ENCODE measurements at places on chromosomes 7 and 10.

DNA sequence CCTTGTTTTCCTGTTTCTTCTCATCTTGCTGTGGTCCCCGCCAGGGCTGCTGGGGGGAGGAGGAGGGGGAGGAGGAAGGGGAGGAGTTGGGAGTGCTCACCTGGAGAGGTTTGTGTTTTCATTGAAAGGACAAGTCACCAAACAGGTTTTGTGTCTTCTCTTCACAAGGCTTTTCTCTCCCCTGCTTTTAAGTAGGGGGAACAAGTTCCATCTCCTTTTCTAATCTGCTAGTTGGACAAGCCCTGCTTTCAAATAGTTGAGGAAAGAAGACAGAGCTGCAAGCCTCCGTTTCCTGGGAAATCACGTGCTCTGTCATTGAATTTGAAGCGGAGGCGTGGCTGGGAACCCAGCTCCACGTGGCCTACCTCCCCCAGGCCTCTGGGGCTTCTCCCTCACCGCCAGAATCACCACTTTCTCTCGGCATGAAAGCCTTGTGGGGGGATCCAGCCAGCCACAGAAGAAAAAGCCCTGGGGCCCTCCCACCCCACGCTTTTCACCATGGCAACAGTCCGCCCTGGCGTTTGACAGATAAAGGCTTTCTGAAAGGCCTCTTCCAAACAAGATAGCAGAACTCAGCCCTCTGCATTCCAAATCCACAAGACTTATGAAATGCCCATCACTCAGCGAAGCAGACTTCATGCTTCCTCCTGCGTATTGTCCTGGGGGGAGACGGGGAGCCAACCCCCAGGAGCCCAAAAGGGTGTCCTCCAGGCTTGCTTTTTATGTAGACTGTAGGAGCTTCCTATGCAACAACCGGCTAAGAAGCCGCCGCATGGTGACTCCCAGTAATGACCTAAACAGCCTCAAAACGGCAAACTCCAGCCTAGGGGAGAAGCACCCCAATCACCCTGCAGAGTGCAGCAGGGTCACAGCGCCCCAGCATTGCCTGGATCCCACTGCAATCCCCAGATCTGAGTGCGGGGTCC is 51.7 kb downstream of the PROSER2 start:
- no peaks in the 10 kb centered on the region for H3K27me3 ChIP-seq
- no peaks in the 10 kb centered on the region for H3K36me3 ChIP-seq
- no peak overlapping the region for H3K4me3 ChIP-seq
- peak; percentile 86 for DNase-seq
- peaks cover 50% of the 10 kb centered on the region for H3K4me1 ChIP-seq

DNA sequence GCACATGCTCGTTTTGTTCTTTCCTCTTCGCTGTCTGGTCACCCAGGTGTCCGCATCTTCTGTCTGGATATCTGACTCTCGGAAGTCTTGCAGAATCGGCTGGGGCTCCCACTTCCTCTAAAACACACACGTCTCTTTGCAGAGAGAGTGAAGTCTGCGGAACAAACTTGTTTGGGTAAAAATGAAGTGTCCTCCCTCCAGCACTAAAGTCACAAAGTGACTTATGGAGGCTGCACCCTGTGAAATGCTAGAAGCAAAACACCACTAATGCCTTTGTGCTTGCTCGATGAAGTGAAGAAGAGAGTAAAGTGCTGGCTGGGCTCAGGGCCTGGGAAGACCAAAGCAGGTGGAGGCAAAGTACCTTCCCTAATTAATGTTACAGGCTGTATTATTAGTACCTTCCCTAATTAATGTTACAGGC is 71.4 kb downstream of the FGFR2 start:
- peaks cover 68% of the 10 kb centered on the region for H3K4me1 ChIP-seq
- H3K36me3 ChIP-seq = no peaks in the 10 kb centered on the region
- no peaks in the 10 kb centered on the region for H3K27me3 ChIP-seq
- H3K27ac ChIP-seq = peak overlapping the region; percentile 99
- H3K4me3 ChIP-seq = no peak overlapping the region

GRCh38 chr10:43287056-43288007 is 20.5 kb upstream of the RASGEF1A start:
- DNase-seq = no peak
- no peaks in the 10 kb centered on the region for H3K27me3 ChIP-seq
- no peak overlapping the region for H3K27ac ChIP-seq
- H3K36me3 ChIP-seq = no peaks in the 10 kb centered on the region

- DNase-seq = no peak
- H3K27ac ChIP-seq = no peak overlapping the region
- H3K36me3 ChIP-seq = no peaks in the 10 kb centered on the region
- H3K27me3 ChIP-seq = no peaks in the 10 kb centered on the region
Measured at GRCh38 chr10:80598084-80598798, 60.5 kb downstream of the SH2D4B start.

DNA sequence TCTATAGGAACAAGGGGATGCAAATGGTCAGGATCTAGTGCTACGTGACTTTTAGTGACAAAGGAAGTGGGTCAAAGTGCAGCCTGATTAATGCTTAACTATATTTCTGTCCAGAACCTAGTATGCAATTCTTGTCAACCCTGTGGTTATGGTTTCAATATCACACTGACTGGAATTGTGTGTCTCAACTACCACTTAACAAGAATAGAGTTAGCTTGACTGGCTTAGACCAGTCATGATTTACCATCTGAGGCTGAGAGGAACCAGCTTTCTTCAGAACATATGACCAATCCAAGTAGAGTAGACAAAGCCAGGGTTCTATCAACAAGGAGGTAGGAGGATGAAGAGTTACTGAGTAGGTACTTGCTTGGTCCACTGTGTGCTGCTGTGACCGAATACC is 54.4 kb downstream of the MYPN start:
- H3K36me3 ChIP-seq = no peaks in the 10 kb centered on the region
- no peak overlapping the region for H3K27ac ChIP-seq
- DNase-seq = no peak
- H3K4me1 ChIP-seq = no peaks in the 10 kb centered on the region

All from thyroid gland (tissue), 4 donors.